ENCODE measurements at places on chromosomes 13 and 19.

DNA sequence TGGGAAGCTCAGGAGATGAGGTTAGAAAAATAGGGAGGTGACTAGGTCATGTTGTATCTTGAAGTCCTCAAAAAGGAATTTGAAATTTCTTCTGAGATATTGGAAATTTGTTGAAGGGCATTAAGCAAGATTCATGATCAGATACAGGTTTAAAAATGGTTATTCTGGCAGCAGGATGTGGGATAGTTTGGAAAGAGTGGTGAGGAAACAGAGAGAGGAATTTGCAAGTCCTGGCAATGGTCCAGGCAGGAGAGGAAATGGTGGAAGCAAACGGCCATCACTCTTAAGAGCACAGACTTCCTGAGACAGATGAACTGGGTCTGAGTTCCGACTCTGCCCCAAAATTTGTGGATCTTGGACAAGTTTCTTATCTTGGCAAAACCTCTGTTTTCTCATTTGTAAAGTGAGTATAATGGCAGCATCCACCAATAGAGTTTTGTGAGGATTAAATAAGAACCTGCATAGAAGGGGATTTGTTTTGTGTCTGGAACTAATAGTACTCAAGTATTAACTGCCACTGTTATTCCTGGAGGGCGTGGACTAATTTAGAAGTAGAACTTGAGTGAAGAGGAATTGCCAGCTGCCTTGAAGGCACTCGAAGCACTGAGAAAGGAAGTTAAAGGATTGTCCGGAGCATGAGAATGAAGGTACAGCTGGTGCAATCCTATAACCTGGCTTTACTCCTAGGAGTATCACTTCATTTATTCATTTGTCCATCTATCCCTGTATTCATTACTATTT lies 99.6 kb downstream of the CCNA1 start:
- DNase-seq = no peak

DNA sequence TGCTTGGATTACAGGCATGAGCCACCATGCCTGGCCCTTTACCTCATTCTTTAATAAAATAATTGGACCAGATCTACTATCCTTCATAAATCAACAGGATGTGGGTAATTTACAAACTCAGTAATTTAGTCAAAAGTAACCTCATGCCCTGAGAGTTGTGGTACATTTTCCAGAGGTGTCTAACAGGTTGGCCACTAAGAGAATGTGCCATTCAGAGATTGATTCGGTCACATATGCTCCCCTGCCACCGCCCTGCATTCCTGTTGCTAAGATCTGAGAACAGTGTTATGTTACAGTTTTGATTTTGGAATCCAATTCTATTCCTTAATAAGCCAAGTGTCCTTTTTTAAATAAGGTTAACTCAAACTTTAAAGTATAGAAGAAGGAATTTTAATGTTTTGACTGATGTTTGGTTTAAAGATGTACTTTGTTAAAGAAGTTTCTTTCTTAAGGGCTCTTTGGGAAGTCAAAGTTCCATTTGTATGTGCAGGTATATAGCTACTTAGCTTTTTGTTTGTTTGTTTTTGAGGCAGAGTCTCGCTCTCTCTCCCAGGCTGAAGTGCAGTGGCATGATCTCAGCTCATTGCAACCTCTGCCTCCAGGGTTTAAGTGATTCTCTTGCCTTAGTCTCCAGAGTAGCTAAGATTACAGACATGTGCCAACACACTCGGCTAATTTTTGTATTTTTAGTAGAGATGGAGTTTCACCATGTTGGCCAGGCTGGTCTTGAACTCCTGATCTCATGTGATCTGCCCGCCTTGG lies 29.2 kb downstream of the PHF11 start:
- no peak for DNase-seq

DNA sequence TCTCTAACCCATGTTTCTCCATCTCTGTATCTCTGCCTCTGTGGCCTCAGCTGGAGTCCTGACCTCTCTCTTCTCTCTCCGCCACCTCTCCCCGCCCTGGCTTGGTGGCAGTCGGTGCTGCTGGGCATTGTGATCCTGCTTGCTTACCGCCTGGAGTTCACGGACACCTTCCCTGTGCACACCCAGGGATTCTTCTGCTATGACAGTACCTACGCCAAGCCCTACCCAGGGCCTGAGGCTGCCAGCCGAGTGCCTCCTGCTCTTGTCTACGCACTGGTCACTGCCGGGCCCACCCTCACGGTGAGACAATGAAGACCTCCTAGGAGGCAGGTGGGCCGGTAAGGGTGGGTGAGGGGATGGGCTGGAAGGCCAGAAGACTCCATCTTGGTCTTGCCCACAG lies 4.2 kb downstream of the PLPPR2 start:
- no peak for DNase-seq

DNA sequence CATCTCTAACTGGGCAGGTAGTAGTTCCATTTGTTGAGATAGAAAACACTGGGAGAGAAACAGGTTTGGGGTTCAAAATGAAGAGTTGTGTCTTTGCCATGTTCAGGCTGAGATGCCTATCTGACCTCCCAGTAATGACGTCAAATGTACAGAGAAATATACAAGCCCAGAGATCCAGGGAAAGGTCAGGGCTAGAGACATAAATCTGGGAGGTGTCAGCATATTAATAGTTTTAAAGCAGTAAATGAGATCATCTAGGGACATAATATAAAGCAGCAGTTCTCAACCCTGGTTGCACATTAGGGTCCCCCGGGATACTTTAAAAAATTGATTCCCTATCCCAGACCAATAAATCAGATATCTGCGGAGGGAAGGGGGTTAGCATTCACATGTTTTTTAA lies 501.5 kb downstream of the UQCRFS1 start:
- no peak for DNase-seq

- DNase-seq = no peak
These were observed 543.6 kb downstream of the RFC3 start for GRCh38 chr13:34361560-34361959.

GRCh38 chr13:112012016-112012704 lies 54.8 kb upstream of the SOX1 start:
- no peak for DNase-seq

GRCh38 chr19:34148658-34149185 lies 23.6 kb upstream of the LSM14A start:
- no peak for DNase-seq

- DNase-seq = peak; percentile 38
These were observed 114.3 kb upstream of the SERP2 start for GRCh38 chr13:44259045-44260027.

DNA sequence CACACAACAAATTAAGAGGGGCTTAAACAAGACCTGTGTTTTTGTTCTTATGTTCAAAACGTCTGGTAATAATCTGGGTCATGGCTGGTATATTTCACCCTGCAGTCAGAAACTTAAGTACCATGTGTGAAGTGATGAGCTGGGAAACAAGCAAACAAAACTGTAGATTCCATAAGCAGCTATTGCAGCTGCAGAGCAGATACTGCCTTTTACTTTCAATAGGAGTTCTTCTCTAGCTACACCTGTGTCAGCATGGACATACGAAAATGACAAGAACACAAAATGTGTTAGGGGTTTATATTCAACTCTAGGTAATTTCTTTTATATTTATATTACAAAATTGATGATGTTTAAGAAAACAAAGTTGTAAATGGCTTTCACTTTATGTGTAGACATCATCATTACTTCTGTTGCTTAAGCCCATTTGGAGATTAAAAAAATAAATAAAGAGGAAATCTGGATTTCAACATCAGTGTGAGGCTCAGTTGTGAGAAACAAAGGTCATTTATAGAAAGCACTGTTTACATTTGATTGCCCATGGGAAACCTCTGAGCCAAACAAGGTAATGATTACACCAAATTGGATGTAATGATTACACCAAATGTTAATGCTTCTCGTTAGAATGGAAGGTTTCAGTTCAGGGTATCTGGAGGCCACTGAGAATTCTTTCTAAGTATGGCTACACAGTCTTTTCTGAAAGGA lies 451.0 kb upstream of the SLC10A2 start:
- DNase-seq = no peak

DNA sequence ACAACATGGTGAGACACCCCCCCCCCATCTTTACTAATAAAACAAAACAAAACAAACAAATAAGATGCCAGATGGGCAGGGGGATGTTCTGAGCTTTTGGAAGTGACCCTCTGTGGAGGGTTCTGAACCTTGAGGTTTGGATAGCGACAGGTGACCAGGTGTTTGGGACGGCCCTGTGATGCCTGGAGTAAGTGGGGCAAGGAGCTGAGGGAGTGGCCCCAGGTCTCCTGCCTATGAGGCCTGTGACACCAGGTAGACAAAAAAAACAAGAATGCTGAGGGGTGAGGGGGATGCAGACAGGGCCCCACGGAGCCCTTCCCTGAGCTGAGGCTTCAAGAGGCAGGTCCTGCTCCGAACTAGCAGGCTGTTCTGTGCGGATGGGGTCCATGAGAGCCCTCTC lies 9.2 kb downstream of the ADGRE2 start:
- no peak for DNase-seq

DNA sequence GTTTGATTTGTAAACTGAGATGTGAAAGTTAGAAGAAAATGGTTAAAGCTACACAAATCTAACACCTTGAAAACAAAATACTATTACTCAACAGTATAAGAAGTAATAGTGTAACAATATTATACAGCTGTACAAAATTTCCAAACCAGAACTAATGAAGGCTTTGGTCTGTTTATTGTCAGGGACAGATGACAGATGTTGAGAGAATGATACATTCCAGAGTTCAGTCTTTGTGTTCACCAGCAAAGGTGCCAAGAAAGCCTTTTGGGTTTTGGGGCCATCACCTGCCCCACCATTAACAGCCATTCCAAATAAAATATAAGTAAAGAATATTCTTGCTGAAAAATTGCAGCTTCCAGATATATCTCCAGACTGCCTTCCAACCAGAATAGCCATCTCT lies 439.3 kb downstream of the PCDH20 start:
- DNase-seq = no peak

DNA sequence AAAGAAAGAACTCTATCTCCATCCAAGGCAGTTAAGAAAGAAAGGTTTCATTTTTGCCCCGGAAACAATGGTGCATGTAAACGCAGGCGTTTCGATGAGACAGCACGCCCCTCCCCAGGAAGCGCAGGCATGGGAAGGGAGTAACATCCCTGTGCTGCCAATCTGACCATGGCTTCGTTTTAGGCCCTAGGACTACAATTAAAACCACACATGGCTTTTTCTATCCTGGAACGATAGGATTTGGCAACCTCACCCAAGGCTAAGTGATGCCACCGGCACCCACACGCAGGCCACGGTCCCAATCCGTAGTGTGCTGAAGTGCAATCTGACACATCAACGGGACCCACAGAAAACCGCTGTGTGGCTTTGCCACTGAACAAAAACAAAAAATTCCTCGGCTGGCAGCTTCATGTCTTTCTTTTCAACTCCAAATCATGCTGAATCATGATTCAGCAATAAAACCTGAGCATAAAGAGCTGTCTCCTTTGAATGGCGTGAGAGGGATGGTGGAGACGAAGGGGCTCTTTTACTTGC lies 24.2 kb downstream of the RANBP3 start:
- no peak for DNase-seq

GRCh38 chr19:31275068-31275334 lies 74.2 kb downstream of the TSHZ3 start:
- DNase-seq = no peak

- no peak for DNase-seq
These were observed 3.9 kb downstream of the TEX30 start for GRCh38 chr13:102769679-102770078.

- DNase-seq = no peak
These were observed 120.0 kb downstream of the CRYL1 start for GRCh38 chr13:20405691-20406090.

GRCh38 chr13:91167706-91168385 lies 179.6 kb upstream of the MIR17HG start:
- DNase-seq = no peak

- no peak for DNase-seq
These were observed 540.6 kb upstream of the HTR2A start for GRCh38 chr13:47437406-47437805.

GRCh38 chr13:43797869-43798268 lies 11.1 kb upstream of the ENOX1 start:
- no peak for DNase-seq

GRCh38 chr19:8233370-8233769 lies 24.2 kb downstream of the CERS4 start:
- DNase-seq = no peak

DNA sequence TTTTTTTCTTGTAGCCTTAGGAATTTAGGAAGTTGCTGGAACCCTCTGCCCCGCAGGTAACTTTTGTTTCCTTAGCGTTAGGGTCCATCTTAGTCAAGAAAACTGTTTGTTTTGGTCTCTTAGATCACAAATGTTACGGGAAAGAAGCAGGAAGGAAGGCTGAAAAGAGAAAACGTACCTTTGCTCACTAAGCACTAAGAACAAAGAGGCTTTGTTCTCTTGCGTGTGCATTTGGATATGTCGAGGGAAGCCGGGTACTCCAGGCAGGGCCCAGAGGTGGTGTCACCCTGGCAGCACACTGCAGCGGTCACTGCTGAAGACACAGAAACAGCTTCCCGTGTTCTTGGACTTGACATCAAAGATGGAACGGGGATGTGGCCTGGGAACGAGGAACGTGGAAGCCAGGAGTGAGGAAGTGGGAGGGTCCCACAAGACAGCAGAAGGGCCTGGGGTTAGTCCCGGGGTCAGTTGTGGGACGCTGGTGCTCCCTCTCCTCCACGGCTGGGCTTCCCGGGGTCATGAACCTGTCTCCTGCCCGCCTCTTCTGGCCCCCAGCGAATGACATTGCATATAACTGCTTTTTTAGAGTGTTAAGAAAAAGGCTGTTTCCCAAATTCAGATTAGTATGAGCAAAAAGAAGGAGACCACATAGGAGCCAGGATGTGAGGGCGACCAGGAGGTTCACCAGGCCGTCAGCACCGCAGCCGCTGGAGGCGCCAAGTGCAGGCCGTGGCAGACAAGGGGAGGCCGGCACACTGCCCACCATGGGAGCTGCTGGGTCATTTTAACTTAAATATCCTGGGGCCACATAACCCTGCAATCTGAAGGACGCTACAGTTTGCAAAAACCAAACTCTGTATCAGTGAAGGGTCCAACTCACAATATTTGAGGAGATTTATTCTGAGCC lies 31.6 kb downstream of the ATP11A start:
- DNase-seq = no peak

- DNase-seq = no peak
These were observed 108.5 kb downstream of the STK24 start for GRCh38 chr13:98468361-98468760.

DNA sequence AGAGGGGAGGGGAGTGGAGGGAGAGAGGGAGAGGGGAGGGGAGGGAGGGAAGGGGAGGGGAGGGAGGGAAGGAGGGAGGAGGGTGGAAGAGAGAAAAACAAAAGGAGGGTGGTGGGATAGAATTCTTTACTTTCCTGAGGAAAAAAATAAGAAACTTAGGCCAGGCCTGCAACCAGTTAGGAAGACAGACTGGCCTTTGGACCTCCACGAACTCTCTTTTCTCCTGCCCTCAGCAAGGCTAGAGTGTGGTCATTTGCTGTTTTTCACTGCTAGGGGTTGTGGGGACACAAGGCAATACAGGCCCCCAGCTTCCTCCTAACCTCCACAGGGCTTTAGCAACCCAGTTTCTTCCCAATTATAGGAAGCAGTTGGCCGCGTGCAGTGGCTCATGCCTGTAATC lies 4.2 kb downstream of the CCDC8 start:
- DNase-seq = no peak

- DNase-seq = no peak
These were observed 580.6 kb downstream of the LMO7 start for GRCh38 chr13:76216729-76217128.

GRCh38 chr13:32216281-32216680 lies 98.9 kb downstream of the ZAR1L start:
- DNase-seq = no peak

GRCh38 chr19:46279177-46279576 lies 17.7 kb upstream of the HIF3A start:
- DNase-seq = no peak
